ENCODE measurements at places on chromosomes 3 and 15. TPM values are rescaled to one million over a fixed set of nuclear protein-coding genes. Genes with fewer than 3 reads are reported as not detected.

GRCh38 chr3:184773283-184774186 lies 38.4 kb upstream of the VPS8 start:
- H3K4me1 ChIP-seq = peaks cover 5% of the 10 kb centered on the region
- H3K27me3 ChIP-seq = peaks cover 10% of the 10 kb centered on the region
- H3K36me3 ChIP-seq = no peaks in the 10 kb centered on the region
- DNase-seq = no peak
- no peak overlapping the region for H3K4me3 ChIP-seq

DNA sequence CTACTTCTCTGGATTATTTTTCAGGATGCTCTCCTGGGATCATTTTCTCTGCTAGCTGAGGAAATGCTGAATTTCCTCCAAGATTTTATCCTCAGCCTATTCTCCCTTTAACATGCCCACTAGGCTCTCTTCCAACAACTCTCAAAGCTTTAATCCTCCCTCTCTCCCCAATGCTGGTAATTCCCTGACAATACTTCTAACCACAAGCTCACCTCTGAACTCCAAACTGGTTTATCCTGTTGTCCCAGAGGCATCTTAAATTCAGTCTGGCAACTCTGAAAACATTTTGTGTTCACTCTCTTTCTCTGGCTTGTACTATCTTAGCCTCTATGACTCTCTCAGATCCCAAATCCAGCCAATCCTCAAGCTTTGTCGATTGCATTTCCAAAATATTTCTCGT lies 490.3 kb downstream of the MECOM start:
- H3K4me3 ChIP-seq = no peak overlapping the region
- H3K27ac ChIP-seq = no peak overlapping the region
- DNase-seq = no peak
- no peaks in the 10 kb centered on the region for H3K36me3 ChIP-seq

GRCh38 chr15:75578173-75578947 lies 755 bp downstream of the PTPN9 start:
- peaks cover 11% of the 10 kb centered on the region for H3K4me1 ChIP-seq
- peak overlapping the region; percentile 92 for H3K4me3 ChIP-seq
- no peaks in the 10 kb centered on the region for H3K27me3 ChIP-seq
- no peak for DNase-seq
- no peaks in the 10 kb centered on the region for H3K36me3 ChIP-seq

- H3K27ac ChIP-seq = no peak overlapping the region
- DNase-seq = no peak
These were observed 2.9 kb upstream of the RBM6 start for GRCh38 chr3:49937090-49937489.

DNA sequence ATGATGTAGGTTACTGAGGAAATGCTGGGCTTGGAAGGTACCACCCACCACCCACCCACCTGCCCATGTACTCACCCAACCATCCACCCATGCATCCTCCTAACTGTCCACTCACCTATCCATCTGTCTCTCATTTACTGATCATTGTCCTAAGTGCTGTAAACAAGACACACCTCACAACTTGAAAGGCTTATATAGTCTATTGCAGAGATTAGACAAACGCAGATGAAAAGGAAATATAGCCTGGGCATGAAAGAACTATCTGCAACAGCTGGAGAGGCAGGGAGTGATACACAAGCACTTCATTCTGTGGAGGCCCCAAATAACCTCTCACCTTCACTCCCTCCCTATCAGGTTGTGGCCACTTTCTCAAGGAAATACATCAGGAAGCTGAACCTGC lies 54.0 kb downstream of the DAPK2 start:
- H3K27me3 ChIP-seq = no peaks in the 10 kb centered on the region
- H3K4me1 ChIP-seq = no peaks in the 10 kb centered on the region
- DNase-seq = no peak
- H3K4me3 ChIP-seq = no peak overlapping the region

Gene FBXO40
- total RNA-seq = not detected

Gene ARHGAP11A
- 9.3 TPM for total RNA-seq

Gene SH2D7
- total RNA-seq = not detected

Gene ITGA11
- 193 TPM for total RNA-seq

All from astrocyte (in vitro differentiated cells and primary cell).